ENCODE measurements at places on chromosomes 11 and 22.

- no peak for DNase-seq
Observed at GRCh38 chr11:45820211-45820857, 15.4 kb downstream of the SLC35C1 start.

DNA sequence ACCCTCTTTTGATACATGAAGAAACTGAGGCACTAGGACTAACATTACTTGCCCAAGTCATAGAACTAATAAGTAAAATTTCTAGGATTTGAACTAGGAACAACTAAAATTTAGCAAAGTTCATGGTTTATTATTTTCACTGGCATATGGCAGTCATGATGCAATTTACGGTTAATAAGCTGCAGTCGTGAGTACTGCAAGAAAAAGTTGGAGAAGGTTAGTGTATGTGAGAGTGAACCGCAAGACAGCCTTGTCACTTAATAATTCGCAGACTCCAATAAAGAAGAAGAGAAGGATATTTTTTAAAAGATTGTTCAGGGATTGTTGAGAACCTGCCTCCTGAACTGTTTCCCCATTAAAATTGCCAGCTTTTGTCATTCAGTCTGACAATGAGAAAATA is 663.4 kb upstream of the TENM4 start:
- no peak for DNase-seq

DNA sequence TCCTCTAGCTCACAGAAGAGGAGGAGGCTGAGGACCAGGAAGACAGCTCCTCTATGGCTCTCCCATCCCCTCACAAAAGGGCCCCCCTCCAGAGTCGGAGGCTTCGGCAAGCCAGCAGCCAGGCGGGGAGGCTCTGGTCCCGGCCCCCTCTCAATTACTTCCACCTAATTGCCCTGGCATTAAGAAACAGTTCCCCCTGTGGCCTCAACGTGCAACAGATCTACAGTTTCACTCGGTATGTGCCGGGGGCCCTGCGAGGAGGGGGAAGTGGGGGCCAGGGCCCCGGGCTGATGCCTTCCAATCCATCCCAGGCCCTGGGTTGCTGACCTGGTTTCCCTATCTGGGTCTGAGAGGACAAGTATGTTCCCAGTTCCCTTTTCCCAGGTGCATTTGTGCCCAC is 7.9 kb downstream of the FOXR1 start:
- no peak for DNase-seq

DNA sequence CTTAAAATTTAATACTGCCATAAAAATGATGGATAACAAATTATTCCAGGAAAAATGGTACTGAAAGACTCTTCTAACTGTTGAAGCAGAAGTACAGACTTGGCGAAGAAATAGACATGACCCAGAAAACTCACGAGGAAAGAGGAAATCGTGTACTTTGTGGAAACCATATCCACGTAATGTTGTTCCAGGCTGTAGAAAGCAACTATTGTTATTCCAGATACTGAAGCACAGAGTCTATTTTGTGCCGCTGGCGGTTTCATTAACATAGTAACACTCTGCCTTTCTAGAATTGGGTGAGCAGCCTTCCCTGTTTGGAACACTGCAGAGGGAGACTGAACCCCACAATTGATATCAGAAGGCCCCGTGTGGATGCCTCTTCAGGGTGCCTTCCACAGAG is 310.6 kb downstream of the TBC1D22A start:
- DNase-seq: no peak

GRCh38 chr11:65593518-65594414 is 1.8 kb downstream of the KCNK7 start:
- no peak for DNase-seq

DNA sequence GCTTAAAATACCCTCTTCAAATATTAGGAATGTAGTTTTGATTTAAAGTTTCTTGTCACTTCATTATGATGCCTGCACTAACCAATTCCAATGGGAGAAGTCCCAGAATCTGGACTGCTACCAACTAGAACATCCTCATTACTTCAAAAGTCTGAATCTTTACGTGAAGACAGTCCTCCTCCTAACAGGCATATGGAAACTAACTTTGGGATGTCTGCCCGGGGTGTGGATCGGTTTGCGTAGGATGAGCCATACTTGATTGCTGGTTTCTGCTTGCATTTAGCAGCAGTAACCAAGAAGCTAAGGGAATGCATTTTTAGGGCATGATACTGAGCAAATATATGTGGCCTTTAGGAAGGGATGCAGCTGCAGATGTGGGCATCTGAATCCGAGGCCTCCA is 177.1 kb downstream of the LRRC4C start:
- peak; percentile 73 for DNase-seq

DNA sequence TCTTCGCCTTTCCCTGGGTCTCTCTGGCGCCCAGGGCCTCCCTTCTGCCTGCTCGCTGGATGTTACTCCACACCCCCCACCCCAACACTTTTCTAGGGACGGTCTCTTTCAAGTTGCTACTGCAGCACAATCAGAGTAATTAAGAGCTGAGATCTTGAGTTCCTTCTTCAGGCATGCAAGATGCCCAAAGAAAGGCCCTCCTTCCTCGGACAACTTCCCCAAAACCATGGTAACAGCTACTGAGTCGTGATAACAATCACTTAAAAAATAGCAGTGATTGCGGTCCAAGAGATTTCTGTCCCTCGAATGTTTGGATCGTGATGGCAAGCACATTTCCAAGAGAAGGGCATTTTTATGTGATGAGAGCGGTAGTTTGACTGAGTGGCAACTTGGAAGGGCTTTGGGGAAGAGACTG is 638 bp upstream of the TENM4 start:
- DNase-seq: peak; percentile 33

- DNase-seq: no peak
Observed at GRCh38 chr22:31646186-31647019, 15.6 kb downstream of the PISD start.

- no peak for DNase-seq
Observed at GRCh38 chr11:95291946-95292345, 60.9 kb upstream of the SESN3 start.

- DNase-seq: no peak
Observed at GRCh38 chr11:111845276-111846028, 25.9 kb downstream of the ALG9 start.

DNA sequence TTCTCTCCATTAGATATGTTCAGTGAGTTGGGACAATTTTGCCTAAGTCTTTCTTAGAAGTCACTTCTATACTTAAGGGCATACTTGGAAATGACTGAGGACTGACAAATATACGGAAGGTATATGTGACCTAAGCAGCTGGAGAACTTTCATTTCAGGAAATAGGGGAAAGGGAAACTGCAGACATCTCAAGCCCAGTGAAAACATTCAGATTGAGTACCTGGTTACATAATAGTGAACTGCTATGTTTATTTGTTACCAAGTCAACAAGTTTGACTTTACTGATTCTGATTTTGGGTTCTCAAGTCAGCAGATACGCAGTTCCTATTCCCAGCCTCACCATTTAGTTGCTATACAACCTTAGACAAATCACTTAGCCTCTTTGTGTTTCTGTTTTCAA is 1173.9 kb downstream of the LRRC4C start:
- no peak for DNase-seq

DNA sequence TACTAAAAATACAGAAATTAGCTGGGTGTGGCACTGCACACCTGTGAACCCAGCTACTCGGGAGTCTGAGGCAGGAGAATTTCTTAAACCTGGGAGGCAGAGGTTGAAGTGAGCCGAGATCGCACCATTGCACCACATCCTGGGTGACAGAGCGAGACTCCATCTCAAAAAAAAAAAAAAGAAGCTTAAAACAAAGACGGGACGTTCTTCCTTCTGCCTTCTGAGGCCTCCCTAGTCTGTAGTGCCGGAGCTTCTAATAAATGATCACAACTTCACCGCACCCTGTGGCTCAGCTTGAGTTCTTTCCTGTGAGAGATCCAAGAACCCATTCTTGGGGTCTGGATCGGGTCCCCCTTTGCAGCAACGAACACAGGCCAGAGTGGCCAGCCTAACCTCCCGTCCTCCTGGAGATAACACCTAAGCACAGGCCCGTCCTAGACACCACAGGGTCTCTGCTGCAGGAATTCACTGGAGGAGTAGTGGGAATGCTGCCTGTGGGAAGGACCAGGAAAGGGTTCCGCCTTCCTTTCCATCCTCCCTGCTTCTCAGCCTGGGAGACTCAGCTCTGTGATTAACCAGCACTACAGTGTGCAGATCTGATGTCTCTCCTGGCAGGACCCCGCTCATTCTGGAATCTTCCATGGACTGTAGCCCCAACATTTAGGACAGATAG is 2.2 kb upstream of the APOBEC3H start:
- DNase-seq: no peak

DNA sequence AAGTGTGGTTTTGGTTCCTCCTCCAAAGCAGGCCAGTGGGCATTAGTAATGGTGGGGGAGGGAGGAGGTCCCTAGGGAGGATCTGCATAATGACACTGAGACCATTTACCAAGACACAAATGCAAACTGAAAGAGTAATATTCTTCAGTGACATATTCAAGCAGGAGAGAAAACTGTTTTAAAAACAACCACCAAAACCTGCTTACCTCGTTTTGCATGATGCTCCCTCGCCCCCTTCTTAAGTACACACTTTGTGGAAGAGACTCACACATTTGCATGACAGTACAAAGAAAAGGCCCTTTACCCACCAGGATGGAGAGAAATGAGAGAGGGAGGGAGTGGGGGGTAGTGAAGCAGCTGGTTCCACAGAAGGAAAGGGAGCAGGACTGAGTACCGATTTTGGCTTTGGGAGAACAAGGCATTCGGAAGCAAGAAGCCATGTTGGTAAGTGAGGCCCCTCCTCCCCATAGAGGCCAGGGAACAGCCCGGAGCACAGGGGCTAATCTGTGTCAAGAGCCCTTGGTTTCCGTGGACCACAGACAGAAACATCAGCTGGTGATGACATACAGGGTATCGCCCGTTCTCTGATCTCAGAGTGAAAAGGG is 13.0 kb upstream of the OPCML start:
- DNase-seq: no peak

- no peak for DNase-seq
Observed at GRCh38 chr22:49727191-49727880, 100.3 kb downstream of the BRD1 start.

GRCh38 chr11:86440305-86440716 is 65.6 kb downstream of the CCDC81 start:
- DNase-seq: peak; percentile 77

- no peak for DNase-seq
Observed at GRCh38 chr11:65429068-65429681, 6.6 kb downstream of the NEAT1 start.

- no peak for DNase-seq
Observed at GRCh38 chr11:66716996-66717395, 12.0 kb downstream of the SPTBN2 start.

DNA sequence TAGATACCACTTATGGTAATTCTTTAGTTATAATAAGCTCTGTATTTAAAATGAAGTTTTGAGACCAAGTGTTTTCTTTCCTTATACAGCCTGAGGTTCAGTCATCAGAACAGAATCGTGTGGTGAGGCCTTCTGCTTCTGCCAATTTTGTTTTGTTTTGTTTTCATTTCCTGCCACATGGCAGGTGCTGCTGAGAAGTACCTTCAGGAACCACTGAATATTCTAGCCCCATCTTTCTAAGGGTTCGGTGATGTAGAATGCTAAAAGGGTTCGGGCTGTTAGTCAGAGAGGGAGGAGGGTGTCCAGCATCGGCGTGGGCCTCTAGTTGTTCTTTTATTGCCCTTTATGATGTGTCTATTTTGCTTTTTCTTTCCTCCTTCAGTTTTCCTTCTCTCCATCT is 25.8 kb downstream of the TNRC6B start:
- no peak for DNase-seq

DNA sequence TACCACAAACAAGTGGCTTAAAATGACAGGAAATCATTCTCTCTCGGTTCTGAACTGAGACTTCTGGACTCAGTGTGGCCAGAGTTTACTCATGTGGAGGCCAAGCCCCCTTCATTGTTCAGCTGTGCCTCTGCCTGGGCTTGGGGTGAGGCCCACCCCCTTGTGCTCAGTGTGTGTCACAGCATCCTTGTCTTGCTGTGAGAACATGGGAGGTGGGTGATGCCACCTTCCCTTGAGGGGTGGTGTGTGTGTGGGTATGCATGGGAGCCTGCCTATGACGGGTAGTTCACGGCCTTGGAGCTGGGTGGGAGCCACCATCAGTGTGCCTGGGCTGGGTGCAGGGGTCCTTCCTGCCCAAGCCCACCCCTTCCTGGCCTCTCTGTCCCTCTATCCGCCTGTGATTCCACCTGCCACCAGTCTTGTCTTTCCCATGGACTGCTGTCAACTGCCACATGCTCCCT is 101.7 kb downstream of the MORC2 start:
- DNase-seq: peak; percentile 12

GRCh38 chr11:74707602-74708510 is 23.4 kb downstream of the CHRDL2 start:
- DNase-seq: no peak

DNA sequence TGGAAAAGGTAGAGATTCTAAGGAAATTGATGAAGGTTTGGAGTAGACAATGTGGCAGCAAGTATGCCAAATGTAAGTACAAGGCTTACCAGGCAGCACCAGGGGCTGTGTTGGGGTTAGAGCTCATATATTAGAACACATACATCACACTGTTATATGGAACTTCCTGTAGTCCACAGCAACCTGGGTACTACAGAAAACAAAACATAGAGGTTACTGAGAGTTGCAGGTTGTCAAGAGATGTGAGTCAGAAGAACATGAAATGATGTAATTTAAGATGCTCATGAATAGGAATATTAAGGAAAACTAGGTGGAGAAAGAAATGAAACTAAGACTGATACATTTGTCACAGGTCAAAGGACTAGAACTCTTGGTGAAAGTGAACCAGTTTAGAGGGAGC is 22.0 kb downstream of the FAT3 start:
- no peak for DNase-seq

- no peak for DNase-seq
Observed at GRCh38 chr22:32761251-32761903, 40.1 kb upstream of the TIMP3 start.

DNA sequence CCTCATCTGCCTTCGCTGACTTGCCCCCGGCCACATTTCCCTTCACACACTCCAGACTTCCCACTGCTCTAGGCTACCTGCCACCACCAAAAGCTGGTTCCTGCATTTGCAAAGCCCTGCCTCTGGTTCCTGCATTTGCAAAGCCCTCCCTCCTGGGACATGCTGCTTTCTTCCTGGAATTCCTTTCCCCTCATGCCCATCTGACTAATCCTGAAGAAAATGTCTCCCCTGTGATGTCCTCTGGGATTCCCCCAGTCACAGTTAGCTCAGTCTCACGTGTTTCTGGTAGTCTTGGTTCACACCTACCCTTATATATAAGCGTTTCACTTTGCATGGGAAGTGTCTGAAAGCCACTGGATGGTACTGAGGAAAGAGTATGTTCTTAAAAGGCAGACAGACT is 206.9 kb downstream of the DBX1 start:
- DNase-seq: no peak

Data from femur (tissue), 1 donor.